Germinal center (tissue), 1 donor: ENCODE measurements at places on chromosomes 5 and 9.

DNA sequence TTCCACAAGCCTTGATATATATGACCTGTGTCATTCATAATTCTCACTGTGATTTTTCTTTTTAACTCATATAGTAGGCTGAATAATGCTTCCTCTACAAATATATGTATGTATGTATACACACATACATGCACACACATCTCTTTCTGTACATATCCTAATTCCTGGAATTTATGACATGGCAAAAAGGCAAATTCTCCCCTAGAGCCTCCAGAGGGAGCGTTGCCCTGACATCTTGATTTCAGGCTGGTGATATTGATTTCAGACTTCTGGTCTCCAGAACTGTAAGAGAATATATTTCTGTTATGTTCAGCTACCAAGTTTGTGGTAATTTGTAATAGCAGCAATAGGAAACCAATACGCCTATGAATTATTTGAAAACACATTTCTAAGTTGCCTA lies 166.6 kb upstream of the GAS1 start:
- DNase-seq: no peak

DNA sequence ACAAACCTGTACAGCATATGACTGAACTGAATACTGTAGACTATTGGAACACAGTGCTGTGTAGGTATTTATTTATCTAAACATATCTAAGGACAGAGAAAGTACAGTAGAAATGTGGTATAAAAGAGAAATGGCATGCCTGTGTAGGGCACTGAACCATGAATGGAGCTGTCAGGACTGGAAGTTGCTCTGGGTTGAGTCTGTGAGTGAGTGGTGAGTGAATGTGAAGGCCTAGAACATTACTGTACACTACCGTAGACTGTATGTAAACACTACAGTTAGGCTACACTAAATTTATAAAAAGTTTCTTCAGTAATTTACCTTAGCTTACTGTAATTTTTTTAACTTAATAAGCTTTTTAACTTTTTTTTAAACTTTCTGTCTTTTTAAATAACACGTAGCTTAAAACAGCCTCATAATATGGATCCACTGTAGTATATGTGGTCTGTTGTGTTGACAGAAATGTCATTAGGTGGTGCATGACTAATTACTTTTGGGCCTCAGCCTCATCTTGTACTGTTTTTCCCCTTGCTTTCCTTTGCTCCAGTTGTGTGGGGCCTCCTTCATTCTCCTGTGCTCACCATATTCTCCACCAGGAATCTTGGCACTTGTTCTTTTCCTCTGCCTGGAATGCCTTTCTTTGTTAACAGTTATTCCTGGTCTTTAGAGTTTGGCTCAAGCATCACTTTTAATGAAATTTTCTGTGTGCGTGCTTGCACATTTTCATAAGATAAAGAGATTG lies 8.8 kb downstream of the SPIN1 start:
- DNase-seq: no peak

GRCh38 chr9:72882117-72882775 lies 70.6 kb downstream of the ALDH1A1 start:
- no peak for DNase-seq

- no peak for DNase-seq
These were observed 446.7 kb downstream of the IRX1 start for GRCh38 chr5:4042311-4042710.

DNA sequence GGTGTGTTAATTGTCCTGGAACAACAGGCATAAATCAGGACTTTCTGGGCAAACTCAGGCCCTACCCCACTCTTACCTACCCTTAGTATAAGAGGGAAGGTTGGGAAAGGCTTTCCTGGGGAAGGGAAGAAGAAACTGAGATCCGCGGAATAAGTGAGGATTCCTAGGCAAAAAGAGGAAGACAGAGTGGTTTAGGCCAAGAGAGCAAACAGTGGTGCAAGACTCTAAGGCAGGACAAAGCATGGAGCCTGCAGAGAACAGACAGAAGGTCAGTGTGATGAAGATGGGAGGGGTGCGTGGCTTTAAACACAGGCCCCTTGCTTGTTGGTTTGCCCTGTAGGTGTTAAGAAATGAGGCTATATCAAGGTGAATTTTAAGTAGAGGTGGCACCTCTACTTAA lies 69.4 kb downstream of the TMC1 start:
- DNase-seq: no peak

DNA sequence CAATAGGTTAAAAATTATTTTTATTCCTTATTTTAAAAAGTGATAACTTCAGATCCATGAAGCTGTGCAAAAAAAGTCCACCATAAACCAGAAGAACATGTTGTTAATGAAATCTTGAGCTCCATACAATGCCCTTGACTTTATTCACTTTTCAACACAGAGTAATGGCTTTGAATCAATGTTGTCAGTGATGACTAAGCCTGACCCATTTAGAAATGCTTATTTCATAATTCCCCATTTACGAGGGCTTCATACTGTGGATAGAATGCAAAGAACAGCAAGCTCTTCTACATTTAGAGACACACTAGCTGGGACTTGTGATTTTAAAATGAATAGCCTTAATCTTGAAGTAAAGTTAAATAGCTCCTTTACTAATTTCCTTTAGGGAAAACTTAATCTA lies 25.7 kb upstream of the IL9 start:
- no peak for DNase-seq

- DNase-seq: no peak
These were observed 302.9 kb upstream of the PAPPA start for GRCh38 chr9:115850548-115851304.

DNA sequence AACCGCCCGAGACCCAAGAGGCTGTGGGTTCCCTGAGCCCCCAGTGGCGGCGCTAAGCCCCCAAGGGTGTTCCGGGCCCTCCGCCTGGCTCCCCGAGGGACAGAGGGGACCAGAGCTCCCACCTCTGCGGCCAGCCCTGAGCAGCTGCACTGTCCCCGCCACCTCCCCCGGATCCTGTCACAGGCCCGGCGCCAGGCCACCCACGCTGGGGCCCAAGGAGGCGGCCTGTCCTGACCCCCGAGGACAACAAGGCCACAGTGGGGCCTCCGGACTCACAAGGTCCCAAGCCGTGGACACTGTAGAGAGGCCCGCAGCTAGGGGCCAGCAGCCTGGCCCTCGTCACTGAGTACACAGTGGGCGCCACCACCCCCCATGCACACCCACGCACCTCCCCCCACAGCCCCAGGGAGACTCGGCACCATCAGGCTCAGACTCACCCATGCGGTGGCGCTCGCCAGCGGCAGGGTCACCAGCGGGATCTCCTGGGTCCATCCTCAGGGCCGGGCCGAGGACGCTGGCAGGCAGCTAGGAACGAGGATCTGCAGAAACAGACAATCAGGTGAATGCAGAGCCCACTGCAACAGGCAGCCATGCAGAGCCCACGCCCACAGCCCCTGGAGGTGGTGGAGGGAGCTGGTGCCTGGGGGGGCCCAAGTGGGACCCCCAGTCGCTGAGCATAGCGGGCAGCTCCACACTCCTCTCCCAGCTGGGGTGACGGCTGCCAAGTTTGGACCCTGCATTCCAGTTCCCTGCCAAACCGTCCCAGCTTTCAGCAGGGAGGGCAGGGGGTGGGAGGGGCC lies 27.9 kb downstream of the EXD3 start:
- DNase-seq: no peak

- peak; percentile 59 for DNase-seq
These were observed 75.2 kb upstream of the SMARCA2 start for GRCh38 chr9:1939926-1940368.

DNA sequence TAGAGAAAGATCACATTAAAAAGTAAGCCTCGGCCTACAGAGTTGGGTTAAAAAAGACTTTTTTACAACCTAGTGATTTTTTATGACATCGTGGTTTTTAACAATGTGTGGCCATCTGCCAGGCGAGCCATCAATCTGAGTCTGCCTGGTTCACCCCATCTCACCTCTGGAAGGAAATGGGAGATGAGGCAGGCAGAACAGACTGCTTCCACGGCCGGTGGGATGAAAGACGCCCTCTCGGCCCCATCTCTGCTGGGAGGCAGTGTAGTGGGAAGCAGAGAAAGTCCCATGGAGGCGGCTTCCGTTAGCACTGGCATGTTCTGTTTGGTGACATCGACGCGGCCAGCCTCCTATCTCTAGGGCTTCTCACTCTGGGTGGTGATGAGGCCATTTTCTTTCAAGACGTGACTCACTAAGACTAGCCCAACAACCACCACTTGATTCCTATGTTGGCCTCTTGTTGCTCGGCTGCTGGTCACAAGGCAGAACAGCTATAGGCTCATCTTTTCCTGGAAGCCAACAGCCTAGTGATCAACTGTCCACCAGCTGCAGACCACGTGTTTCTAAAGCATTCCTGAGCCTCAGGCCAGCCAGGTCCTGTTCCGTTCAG lies 132.4 kb upstream of the OTULINL start:
- no peak for DNase-seq

DNA sequence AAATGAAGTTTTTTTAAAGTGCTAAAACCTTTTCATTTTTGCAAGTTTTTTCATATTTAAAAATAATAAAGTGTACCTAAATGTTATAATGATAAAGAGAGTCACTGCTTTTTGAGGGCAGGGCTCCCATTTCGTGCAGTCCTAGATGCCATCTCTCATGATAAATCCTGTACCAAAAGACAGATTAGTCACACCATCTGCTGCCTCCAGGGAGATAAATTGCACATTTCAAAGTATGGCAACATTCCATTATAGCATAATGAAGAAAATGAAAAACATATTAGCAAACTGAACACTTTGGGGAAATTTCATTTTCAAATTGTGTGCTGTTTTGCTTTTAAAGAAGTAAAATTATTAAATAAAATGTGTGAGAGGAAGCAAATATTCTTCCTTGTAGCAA lies 257.2 kb downstream of the KIAA0825 start:
- no peak for DNase-seq

- peak; percentile 38 for DNase-seq
These were observed 13.0 kb upstream of the ABLIM3 start for GRCh38 chr5:149128023-149128875.

DNA sequence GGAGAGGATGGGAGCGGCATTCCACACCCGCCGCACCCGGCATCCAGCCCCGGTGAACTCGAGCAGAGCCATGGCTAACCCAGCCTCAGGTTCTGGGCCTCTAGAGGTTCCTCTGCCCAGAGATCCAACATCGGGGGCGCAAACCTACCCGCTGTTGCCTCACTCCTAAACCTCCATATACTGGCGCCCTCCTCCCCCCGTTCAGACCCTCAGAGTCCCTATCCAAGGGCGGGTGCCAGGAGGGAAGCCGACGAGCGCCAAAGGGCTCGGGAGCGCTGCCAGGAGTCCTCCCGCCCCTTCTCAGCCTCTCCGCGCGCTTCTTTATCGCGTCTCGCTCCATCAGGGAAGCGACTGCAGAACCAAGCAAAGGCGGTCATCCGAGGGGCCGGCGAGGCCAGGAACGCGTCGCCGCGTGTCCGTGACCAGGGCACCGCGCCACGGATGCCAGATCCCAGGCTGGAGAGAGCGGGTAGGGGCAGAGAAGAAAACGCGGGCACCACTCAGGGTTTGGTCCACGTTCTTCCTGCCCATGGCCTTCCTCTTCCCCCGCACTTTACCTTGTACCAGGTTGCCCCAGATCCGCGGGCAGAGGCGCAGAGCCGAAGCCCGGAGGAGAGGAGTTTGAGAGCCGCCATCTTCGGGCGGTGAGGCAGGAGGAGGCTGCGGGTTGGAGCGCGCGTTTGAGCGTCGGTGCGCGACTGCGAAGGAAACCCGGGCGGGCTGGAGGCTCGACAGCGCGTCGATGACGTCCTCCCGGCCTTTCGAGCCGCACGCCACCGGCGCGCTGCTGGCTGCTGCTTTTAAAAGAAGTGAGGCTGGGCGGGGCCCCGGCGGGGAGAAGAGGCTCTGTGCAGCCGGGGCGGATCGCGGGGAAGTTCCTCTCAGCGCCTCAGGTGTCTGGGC lies at the start of gene OXCT1:
TSS of gene OXCT1 (minus strand) at position 702 of the 903 bp plus-strand sequence. CDS start at position 635, 67 bp downstream.
- peak; percentile 92 for DNase-seq

DNA sequence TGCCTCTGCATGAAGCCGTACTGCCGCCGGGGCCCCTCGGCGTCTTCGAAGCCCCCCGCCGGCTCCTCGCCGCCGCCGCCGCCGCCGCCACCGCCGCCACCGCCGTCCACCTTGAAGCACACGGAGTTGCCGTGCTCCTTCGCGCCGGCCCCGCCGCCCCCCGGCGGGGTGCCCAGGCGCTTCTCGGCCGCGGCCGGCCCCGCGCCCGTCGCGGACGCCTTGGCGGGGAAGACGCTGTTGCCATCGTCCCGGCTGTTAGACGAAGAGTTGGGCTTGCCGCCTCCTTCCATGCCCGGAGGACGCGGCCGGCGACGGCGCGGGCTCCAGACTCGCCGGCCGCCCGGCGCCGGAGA lies 400 bp downstream of the HCN1 start:
- no peak for DNase-seq

DNA sequence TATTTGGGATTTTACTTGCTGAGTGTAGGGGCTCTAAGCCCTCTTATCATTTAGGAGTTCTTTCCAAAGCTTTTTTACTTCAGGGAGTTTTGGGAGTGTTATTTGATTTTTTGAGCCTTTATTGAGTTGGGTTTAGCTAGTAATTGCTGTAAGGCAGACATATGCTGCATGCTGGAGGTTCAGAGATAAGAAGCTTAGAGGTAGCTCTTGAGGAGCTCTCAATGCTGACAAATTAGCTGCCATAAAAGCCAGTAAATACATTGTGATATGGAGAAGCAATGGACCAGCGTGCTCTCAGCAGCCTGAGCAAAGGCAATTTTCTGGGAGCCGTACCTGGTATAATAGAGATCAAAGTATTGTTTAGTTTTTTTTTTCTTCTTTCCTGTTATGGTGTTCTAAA lies 11.6 kb downstream of the ARHGEF28 start:
- no peak for DNase-seq

- DNase-seq: no peak
These were observed 29.2 kb upstream of the IL13 start for GRCh38 chr5:132628814-132629213.

DNA sequence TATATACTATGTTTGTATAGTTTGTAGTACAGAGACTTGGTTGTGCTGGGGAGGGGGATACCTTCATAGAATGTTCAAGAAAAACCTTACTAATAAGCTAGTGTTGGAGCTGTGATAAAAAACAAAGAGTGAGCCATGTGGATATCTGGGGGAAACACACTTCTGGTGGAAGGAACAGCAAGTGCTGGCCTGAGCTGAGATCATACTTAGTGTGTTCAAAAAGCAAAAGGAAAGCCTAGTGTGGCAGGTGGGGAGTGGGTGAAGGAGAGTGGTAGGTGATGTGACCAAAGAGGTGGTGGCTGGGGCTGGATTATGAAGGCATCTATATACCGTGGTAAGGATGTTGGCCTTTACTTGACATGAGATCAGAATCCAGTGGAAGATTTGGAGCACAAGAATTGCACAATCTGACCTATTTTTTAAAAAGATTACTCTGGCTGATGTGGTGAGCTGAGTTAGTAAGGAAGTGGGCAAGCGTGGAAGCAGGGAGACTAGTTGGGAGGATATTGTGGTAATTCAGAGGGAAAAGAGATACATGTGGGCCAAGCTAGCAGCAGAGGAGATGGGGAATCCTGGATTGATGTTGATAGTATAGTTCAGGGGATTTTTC lies 26.6 kb downstream of the PALM2AKAP2 start:
- no peak for DNase-seq

- DNase-seq: no peak
These were observed 6.8 kb downstream of the FBP2 start for GRCh38 chr9:94586814-94587213.

DNA sequence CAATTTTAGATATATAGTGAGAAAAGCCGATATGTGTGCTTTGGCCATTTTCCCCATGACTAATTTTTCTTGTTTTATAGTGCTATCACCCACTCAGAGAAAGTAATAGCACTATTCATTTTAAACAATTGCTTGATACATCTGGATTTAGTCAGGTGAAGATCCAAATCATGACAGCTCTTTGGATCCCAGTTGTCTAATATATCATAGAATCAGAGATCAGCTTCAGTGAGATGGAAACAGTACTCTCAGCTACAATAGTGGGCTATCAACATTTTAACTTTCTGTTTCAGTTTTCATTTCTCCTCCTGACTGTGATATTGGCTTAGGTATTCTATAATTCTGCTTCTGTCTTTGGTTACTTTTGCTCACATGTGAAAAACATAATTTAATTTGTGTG lies 38.7 kb downstream of the VCAN start:
- DNase-seq: no peak
